NCI-H187 treated with DMSO at 0.1 percent for 48 hours (cell line): ENCODE measurements at places on chromosomes 4 and X.

DNA sequence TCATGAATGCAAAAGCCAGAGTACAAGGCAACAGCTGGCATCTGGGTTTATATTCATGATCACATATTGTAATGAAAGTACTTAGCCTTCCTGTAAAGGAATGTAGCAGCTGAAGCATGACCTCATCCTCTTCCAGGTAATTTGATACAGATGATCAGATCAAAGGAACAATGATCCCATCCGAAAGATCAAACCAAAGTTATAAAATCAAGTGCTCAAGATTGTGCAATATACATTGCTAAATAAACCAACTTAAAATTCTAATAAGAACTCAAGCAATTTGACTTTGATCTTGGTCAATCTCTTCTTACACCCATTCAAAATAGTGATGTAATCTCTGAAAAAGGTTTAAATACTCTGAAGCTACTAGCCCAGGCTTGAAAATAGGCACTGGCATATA, 113.1 kb upstream of the INPP4B start:
- no peak for DNase-seq

GRCh38 chr4:68736813-68737212, 66.4 kb upstream of the UGT2B15 start:
- DNase-seq: no peak

DNA sequence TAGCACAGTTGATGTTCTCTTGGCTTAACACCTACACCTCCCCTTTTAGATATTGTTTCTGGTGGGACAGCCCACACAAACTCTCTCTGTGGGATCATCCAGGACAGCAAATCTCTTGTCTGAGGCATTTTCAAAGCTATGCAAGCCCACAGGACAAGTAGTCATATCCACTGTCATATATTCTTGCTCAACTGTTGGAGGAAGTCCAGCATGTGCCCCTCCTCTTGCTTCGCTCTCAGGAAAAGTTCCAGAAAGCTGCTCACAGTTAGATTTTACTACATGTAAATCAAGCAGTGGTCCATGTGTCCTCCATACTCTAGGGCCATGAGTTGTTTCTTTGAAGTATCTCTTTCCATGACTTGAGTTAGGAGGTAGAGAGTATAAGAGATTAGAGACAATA, 260.7 kb downstream of the INPP4B start:
- DNase-seq: no peak

- no peak for DNase-seq
These were observed 256.9 kb upstream of the TEX13A start for GRCh38 chrX:105477351-105477750.

- DNase-seq: no peak
These were observed 149.4 kb downstream of the TSPAN5 start for GRCh38 chr4:98508829-98509598.

GRCh38 chr4:41176340-41176739, 38.0 kb downstream of the APBB2 start:
- no peak for DNase-seq

DNA sequence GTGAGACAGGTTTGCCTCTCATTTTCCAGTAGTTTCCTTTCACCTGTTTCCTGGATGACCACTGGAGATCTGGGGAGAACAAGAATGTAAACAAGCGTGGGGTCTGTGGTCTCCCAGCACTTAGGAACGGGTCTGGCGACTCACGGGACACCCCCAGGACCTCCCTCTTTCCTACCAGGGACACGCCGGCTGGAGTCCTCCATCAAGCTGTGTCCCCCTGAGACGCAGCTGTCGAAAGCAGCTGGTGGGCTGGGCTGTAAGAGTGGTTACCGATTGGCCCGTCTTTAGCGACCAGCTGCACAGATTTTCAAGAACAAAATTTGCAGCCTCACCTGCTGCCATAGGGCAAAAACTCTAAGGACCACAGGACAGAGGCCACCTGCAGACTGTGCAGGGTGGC, 11.9 kb downstream of the LRPAP1 start:
- no peak for DNase-seq

DNA sequence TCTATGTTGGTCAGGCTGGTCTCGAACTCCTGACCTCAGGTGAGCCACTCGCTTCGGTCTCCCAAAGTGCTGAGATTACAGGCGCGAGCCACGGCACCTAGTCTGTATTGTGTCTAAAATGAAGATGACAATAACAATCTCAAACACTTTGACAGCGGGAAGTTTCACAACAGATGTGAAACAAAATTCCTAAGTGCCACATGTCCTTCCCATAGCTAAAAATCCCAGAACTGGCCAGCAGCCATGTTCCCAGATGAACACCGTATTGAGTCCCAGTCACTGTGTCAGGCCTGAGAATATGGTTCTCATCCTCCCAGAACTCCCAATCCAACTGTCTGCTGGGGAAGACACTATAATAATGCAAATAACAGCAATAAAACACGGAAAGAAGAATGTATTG, 16.4 kb upstream of the KLHL8 start:
- no peak for DNase-seq

GRCh38 chr4:108072300-108072699, 82.6 kb downstream of the HADH start:
- DNase-seq: peak; percentile 64
